ENCODE measurements at places on chromosomes 5 and 9.

DNA sequence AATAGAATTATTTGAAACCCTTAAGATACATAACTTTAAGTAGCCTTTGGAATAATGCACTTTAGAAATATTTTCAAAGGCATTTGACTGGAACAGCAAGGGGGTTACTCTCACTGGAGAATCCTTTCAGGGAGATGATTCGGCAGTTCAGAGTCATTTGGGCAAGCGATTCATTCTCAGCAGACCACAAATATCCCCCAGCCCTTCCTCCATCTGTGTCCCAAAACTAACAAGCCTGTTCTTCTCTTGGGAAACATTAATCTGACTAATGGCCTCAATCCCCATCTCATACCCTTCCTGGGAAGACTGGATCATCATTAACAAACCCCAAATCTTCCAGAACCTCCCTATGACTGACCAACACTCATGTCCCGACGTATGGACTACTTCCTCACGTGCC, 65.8 kb upstream of the S1PR3 start:
- DNase-seq = no peak

DNA sequence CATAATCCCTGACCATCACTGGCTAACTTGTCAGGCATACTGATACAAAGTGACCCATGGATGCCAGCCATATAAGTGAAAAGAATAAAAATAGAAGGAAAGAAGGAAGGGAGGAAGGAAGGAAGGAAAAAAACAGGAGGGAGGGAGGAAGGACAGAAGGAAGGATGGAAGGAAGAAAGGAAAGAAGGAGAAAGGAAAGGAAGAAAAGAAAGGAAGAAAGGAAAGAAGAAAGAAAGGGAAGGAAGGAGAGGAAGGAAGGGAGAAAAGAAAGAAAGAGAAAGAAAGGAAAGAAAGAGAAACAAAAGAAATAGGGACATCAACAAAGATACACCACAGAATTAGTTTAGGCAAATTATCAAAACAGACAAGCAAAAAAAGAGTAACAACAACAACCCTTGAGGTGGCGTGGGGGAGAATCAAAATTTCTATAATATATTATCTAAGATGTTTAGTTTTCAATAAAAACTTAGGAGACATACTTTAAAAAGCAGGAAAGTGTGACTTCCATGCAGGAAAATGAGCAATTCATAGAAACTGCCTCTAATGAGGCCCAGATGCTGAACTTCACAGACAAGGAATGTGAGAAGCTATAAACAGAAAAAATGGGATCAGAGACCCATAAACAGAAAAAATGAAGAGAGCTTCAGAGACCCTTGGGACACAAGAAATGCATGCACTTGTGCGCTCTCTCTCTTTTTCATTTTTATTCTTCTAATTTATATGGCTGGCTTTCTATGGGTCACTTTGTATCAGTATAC, 96.1 kb upstream of the NFIL3 start:
- DNase-seq = no peak

GRCh38 chr9:130938184-130938651, 829 bp downstream of the FIBCD1 start:
- no peak for DNase-seq

DNA sequence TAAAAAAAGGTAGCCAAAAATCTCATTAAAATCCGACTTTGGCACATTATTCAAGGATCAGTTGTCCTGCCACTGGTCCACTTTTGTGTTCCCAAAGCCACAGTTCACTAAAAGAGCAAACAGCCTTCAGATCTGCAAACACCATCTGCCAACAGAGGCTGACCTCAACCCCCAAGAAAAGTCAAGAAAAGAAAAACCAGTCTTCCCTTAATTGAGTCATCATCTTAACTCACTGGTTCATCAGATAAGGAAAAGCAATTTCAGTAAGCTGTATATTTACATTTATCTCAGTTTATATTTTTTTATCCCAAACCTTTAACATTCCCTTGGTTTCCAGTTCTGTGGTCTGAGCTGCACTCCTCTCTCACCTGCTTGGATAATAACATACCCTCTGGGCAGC, 21.2 kb downstream of the RASEF start:
- DNase-seq = no peak

- no peak for DNase-seq
Measured at GRCh38 chr5:96292582-96293247, 140.3 kb downstream of the PCSK1 start.

- DNase-seq = no peak
Measured at GRCh38 chr5:20974426-20974825, 986.4 kb upstream of the CDH18 start.

DNA sequence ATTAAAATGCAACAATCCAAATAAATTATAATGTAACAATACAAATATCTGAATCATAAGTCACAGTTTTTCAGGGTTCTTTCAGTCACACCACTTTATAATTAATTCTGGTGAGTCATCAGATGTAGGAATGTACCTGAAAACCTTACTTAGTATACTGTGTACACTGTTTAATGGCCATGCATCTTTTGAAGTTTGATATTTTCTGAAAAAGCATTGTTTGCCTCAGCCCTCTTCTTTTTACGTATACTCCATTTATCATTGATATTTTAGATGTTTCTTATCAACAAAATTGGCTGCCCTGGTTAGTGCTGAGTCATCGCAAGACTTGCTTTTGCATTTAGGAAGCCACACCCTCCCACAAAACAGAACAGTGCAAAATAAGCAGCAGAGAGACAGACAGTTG, 218.6 kb downstream of the PJA2 start:
- DNase-seq = no peak

DNA sequence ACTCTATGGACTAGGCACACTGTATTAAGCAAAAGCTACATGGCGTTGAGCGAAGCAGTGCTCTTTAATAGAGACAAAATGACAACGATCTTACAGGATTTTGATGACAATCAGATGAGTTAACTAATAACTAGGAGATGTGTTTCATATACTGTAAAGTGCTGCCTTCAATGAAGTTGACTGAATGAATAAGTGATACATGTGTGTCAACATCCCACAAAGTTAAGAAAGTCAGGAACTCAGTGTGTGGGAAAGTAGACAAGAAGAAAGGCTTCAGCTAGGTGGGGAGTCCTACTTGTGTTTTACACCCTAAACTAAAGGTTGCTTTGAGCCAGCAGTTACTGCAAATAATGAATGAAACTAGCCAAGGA, 79.6 kb downstream of the PAPPA start:
- DNase-seq = no peak

GRCh38 chr9:121707477-121708424, 56.3 kb downstream of the DAB2IP start:
- DNase-seq = no peak

DNA sequence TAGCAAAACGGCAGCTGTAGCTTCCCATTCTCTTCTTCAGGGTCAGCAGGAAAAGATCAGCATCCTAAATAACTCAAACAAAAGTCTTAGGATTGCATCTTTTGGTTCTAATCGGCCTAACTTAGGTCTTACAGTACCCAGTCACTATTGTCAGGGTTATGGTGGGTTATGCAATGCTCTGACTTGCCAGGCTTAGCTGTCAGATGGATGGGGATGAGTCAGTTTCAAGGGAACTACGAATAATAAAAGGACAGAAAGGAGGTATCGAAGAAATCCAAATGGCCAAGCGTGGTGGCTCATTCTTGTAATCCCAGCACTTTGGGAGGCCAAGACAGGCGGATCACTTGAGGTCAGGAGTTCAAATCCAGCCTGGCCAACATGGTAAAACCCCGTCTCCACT, 46.5 kb downstream of the PPP1R2B start:
- DNase-seq = no peak

DNA sequence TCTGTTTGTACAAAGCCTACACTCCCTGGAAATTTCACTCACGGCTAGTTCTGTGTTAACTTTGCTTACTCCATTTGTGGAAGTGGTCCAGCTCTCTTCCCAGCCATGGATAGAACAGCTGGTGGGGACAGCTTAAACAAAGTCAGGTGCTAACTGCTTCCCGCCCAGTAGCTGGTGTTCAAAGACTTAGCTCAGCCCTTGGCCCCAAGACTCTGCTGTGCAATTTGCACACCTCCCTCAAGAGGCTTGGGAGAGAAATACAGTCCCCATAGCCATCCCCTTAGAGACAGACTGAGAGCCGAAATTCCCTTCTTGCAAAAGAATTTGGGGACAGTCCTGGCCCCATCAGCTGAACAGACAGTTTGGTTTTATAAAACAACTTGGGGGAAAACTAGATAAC, 73.8 kb upstream of the RAI14 start:
- no peak for DNase-seq

DNA sequence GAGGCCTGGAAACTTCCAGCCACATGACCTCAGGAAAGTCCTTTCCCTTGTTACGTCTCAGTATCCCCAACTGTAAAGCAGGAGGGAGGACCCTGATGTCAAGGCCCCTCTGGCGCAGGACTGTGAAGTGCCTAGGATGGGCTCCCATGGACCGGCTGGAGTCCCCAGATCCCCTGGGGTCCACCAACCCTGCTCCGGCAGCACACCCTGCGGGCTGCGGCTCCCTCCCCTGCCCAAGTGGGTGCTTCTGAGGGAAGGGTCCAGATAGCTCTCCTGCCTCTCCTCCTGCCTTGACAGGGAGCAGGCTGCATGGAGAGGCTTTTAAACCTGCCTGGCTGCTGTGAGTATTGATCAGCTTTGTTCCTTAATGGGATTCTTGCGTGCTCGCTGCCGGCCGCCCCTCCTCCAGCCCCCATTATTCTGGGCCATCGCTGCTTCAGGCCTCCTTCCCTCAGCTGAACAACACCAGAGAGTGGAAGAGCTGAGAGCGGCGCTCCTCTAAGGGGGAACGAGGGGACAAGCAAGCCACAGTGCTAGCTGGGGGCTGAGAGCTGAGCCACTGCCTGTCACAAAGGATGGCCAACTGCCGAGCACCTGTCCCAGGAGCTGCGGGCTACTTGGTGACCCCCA, 25.6 kb upstream of the NTNG2 start:
- DNase-seq = no peak

- DNase-seq = peak; percentile 68
Measured at GRCh38 chr9:93143830-93144530, 9.9 kb upstream of the NINJ1 start.

DNA sequence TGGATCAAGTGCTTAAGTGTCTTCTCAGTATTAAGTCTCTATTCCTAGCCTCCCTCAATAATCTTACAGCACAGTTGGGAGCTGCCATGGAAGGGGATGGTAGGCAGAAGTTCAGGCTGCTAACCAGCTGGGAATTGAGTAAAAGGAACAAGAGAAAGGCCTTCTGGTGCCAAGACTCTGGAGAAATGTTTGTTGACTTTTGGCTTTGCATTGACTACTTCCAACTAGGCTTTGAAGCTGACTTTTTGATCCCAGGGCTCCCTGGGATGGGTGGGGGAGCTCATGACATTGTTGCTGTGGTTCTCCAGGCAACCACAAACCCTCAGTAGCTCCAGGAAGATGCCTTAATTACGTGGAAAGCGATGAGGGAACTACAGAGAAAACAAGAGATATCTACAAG, 85.2 kb upstream of the HTR4 start:
- DNase-seq = no peak

DNA sequence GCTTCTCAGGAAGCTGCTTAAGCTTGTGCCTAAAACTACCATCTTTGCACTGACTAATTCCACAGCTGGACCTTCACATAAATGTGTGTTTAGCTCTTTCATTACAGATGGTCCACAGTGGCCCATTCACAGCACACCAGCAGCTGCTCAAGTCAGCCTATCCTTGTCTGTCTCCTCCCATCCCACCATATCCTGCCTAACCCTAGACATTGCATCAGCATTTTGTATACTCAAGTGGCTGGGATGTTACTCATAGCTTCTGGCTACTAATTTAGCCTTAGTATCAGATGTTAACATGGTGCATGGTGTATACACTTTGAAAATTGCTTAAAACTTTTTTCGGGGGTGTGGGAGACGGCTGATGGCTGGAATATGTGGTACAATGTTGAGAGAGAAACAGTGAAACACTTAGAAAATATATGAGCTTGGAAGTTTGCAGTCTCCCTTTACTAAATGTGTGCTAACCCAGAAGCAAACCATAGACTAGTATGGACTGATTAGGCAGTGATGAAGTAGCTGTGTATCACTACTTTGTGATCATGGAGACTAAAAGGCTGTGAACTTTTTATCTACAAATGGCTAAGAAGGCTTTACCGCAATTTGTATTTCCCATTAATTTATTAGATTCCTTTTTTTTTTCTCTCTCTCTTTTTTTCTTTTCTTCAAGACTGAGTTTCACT, 83.1 kb downstream of the JMY start:
- no peak for DNase-seq

DNA sequence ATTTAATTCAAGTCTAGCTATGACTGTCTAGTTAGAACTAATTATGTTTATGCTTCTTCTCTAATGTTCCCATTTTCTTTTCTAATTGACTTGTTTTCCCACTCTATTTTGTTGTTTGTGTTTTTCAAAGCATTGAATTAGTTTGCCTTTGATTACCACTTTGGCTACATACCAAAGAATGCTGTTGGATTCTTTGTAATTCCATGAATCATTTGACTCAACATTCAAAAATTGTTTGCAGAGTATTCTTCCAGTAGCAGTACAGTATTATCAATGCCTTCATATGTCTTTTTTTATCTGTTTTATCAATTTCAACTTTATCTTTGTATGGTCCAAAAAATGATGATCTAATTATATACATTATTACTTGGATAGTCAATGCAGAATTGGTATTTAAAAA, 288.7 kb downstream of the RFX3 start:
- no peak for DNase-seq

DNA sequence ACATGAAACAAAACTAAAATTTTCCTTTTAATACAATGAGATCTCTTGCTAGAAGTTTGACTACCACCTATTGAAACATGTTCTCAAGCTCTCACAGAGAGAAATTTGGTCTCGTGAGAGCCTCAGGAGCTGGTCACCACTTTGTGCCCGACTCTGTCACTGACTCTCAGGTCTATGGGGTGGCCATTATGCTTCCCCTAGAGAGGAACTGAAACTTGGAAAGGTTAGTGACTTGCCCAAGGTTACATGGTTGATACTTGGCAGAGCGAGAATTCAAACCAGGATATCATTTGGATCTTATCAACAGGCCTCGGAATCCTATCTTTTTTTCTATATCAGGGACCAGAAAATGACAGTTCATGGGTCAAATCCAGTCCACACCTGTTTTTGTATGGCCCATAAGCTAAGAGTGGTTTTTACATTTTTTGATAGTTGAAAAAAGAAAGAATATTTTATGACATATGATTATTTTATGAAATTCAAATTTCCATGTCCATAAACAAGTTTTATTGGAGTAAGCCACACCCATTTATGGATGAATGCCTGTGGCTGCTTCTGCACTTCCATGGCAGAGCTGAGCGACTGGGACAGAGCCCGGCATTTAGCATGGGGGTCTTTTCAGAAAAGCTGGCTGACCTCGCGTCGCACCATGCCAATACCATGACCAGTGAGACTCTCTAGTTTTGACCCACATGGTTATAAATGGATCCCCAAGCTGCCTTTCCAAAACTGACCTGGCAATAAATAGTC, 44.8 kb upstream of the EQTN start:
- DNase-seq = no peak

DNA sequence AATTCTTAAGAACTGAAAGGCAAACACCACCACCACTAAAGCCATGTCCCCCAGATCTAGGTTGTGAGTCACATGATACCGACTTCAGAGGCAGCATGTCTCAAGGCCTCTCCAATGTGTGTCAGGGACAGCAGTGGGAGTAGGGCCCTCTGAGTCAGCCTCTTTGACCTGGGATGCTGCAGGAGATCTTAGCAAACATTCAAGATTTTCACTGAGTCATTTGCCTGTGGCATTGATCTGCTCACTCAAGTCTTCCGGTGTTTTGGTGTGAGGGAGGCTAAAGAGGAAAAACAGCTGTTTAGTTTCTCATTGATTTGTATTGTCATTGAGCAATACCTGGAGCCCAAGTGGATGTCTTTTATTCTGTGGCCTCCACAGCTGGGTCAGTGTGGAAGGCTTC, 36.1 kb downstream of the TMC1 start:
- DNase-seq = peak; percentile 54
